ENCODE measurements at places on chromosomes 6 and 20.

DNA sequence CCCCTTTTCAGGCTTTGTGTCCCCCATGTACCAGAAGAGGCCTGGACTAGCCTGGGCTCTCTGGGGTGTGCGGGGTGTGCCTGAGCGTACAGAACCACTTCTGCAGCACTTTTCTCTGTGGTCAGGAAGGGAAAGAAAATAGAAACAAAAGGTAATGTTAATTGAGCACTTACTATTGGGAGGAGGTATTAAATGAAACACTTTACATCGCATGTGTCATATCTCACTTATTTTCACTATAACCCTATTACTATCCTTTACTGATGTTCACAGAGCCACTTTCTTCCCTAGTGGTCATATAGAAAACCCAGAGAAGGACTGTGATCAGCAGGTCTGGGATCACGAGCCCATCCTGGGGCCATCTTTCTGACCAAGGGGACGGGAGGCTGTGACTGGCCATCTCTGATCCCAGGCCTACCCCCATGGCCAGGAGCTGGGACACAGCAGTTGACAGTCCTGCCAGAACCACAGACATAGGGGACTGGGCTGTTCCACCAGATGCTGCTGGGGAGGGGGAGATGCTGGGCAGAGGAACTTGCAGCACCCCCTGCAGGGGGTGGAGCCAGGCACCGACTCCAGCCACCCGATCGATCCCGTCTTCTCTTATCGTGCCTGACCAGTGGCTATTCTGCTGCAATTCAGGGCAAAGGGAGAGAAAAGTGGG, 107.6 kb downstream of the VEGFA start:
- DNase-seq, result no peak

DNA sequence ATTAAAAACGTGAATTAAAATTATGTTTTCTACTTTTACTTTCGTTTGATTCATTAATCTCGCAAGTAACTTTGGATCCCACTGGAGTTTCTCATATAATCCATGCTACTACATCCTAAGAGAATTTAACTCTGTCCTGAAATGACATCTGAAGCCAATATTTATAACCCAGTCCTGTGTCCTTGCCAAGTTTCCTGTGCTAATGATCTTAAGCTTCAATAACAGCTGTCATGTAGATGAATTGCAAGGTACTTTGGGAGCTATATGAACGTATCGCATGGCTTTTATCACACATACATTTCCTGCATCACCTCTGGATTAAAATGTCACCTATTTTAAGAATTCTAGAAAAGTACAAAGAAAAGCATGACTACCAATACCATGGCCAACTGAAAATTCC, 833.8 kb upstream of the CITED2 start:
- no peak for DNase-seq

GRCh38 chr6:104226790-104227446, 632.8 kb downstream of the HACE1 start:
- DNase-seq, result no peak

- no peak for DNase-seq
Measured at GRCh38 chr20:42763015-42763414, 426.7 kb downstream of the PTPRT start.

GRCh38 chr6:33869121-33869520, 65.3 kb upstream of the MLN start:
- no peak for DNase-seq
